ELF-1 (cell line): ENCODE measurements at places on chromosomes 13 and 19.

- peak; percentile 76 for DNase-seq
These were observed 106.8 kb upstream of the SPATA13 start for GRCh38 chr13:24053519-24054251.

DNA sequence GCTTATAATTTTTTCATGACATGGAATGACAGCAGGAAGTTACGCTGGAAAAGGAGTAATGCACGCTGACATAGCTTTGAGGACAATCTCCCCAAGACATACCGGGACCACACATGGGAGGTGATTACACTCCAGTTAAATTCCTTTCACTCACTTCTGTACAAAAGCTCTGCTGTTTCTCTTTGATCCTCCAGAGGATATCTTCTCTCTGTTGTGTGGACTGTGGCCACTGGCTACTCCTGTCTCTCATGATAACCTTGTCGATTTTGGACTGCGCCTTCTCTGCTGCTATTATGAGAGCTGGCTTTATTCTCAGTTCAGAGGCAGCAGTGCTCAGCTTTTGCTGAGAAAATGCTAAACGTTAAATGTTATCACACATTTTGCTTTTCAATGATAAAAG is 464.6 kb downstream of the FGF9 start:
- peak; percentile 39 for DNase-seq

DNA sequence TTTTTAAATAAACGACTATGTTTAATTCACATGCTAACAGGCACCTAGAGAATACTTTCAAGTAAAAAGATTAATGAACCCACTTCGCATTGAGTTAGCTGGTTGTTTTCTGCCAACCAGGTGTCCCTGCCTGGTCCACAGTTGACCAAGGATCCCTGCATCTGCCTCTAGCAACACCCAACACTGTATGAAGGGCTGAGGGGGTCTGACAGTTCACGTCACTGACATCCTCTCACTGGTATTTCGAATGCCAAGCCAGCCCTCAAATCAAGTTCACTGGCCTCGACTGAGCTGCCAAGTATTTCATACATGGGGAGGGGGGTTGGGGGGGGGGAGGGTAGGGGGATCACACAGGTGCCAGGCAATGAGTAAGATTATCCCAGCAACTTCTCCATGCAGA is 25.4 kb downstream of the SLC25A30 start:
- no peak for DNase-seq

DNA sequence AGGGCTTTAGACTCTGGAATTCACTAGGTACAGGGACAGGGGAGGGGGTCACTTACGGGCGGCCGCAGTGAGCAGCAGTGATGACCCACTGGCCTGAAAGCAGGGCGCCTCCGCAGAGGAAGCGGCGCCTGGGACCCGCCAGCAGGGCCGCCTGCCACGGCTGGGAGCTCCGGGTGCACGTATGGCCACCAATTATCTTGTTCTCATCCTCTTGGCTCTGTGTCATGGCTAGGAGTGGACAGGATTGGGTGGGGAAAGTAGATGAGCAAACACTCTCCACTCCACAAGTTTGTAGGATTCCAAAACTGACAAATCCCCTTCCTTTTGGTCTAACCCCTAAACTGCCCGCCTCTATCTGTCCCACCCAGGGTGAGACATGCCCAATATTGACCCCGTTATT is 1.2 kb downstream of the KLK14 start:
- DNase-seq, result no peak

- peak; percentile 21 for DNase-seq
These were observed 30.7 kb downstream of the ZNF793 start for GRCh38 chr19:37537391-37537947.

DNA sequence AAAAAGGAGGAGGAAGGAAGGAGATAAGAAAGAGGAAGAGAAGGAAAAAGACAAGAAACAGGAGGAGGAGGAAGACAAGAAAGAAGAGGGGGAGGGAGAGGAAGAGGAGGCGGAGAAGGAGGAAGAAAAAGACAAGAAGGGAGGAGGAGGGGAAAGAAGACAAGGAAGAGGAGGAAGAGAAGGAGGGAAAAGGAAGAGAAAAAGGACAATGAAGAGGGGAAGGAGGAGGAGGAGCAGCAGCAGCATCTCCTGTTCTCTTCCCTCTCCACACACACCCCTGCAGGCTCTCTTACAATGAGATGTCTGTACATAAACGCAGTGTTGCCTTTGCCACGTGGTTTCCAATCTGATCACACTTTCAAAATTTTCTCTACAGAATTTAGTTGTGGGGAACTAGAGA is 66.6 kb downstream of the RUBCNL start:
- DNase-seq, result no peak

DNA sequence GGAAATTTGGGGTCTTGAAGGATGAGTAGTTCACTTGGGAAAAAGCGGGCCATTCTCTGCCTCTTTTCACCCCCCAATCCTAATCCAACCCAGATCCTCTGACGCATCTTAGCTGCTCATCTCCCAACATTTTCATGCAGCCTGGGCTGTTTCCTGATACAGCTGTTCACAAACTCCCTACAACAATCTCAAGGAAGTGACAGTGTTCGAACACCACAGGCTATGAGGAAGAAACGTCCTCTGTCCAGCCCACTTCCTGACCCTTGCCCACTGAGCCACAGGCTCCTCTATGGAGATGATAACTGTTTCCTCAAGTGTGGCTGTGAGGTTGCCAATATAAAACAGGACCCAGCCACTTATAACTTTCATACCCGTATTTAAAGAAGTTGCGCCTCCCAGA is 16.2 kb downstream of the LMTK3 start:
- no peak for DNase-seq

GRCh38 chr19:371501-372168 is 27.0 kb upstream of the MIER2 start:
- DNase-seq, result no peak

DNA sequence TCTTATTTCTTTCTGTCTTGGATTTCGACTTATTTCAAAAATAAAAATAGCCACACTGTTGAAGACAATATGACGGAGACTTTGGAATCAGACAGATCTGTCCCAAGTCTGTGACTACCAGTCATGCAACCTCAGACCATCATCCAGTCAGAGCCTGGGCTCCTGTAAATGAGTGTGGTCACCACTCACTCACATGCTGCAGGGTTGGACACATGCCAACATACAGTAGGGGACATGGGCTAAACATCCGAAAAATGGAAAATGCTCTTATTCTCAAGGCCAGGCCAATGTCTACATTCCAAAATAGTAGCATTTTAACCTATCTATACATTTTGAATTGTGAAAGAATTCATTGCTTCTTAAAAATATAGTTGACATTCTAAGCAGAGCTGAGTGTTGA is 75.5 kb upstream of the EDNRB start:
- no peak for DNase-seq

DNA sequence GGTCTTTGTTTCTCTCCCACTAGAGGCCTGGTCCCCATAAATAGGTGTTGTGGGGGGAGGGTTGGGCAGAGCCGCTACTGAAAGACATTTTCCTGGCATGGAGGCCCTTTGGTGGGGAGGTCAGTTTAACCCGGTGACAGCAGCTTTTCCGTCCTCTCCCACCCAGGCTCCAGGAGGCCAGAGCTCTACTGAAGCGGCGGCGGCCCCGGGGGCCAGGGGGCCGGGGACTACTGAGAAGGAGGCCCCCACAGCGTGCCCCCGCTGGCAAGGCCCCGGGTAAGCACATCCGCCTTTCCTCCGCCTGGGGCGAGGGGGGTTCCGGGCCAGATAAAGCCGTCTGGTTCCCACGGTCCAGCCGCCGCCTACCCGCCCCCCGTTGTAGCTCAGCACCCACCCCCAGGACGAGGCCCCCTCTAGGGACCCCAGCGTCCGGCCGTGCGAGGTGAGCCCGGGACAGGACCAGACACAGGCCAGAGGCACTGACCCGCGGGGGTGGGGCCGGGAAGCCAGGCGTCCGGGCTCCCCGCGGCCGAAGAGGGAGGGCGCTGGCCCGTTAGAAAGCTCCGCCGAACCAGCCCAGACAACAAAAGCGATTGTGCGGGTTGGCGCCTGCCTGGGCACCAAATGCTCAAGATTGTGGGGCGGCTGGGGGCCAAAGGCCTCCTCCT is 1.1 kb upstream of the LTBP4 start:
- DNase-seq, result no peak

GRCh38 chr19:34044021-34044420 is 128.3 kb upstream of the LSM14A start:
- DNase-seq, result peak; percentile 71

GRCh38 chr19:55224038-55224665 is 4.4 kb downstream of the TMEM86B start:
- no peak for DNase-seq

- peak; percentile 86 for DNase-seq
These were observed 2.2 kb downstream of the ZSCAN22 start for GRCh38 chr19:58328999-58329398.

GRCh38 chr19:5893907-5894703 is 9.5 kb downstream of the NDUFA11 start:
- DNase-seq, result no peak

GRCh38 chr19:37988758-37989635 is 82.0 kb downstream of the SIPA1L3 start:
- peak; percentile 72 for DNase-seq

GRCh38 chr19:33125929-33126388 is 6.0 kb upstream of the WDR88 start:
- peak; percentile 50 for DNase-seq

- DNase-seq, result no peak
These were observed 12.1 kb upstream of the CDC34 start for GRCh38 chr19:519449-519865.

DNA sequence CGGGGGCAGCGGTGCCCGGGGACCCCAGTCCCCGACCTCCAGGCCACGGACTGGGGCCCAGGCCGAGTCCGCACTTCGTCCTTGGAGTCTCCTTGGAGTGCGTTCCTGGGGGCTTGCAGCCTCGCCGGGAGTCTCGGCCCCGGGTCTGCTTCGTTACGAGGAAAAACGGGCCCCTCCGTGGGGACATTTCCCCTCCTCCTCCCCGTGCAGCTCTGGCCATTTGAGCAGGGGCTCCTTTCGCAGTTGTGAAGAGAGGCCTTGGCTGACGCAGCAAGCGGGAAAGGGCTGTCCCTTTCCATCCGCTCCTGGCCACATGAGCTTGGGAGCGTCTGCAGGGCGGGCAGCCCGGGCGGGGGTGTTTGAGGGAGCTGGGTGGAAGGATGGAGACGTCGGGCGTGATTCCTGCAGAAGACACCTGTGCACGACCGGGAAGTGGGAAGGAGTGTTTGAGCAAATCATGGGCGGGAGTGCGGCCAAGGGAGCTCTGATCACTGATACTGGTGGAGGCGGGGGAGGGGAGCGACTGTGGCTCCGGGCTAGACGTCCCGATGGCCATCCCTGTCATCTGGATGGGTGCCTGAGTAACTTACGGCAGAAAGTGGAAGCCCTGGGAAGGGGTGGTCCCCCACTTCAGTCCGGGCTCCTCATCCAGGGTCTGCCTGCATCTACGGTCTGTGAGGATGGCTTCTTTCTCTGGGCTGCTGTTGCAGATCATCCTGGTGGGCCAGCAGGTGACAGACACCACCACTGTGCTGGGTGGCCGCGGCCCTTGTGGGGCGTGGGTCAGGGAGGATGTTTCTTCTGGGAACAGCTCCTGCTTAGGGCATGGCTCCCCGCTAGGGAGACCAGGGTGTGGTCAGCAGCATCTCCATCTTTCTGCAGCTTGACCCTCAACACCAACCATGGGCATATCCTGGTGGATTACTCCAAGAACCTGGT is 736 bp downstream of the GPI start:
- peak; percentile 36 for DNase-seq

- no peak for DNase-seq
These were observed 402.9 kb downstream of the HS6ST3 start for GRCh38 chr13:96492766-96493165.

GRCh38 chr13:111117961-111118360 is 2.9 kb downstream of the ARHGEF7 start:
- DNase-seq, result no peak

DNA sequence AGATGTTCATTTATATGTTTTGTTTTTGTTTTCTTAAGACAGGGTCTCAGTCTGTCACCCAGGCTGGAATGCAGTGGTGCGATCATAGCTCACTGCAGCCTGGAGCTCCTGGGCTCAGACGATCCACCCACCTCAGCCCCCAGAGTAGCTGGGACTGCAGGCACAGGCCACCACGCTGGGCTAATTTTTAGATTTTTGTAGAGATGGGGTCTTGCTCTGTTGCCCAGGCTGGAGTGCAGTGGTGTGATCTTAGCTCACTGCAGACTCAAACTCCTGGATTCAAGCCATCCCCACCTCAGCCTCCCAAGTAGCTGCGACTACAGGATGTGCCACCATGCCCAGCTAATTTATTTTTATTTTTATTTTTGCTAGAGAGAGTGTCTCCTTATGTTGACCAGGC is 45.7 kb downstream of the NFIC start:
- DNase-seq, result no peak

DNA sequence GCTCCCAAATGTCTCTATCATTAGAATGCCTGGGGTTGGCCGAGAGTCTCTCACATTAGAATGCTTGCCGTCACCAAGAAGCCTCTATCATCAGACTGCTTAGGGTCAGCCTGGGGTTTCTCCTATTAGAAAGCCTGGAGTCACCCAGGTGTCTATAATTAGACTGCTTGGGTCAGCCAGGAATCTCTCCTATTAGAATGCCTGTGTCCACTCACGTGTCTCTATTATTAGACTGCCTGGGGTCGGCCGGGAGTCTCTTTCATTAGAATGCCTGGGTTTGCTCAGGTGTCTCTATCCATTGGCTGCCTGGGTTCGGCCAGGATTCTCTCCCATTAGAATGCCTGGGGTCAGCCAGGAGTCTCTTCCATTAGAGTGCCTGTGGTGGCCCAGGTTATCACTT is 1453.1 kb downstream of the UQCRFS1 start:
- DNase-seq, result no peak

GRCh38 chr13:21837841-21838551 is 167.1 kb downstream of the FGF9 start:
- no peak for DNase-seq

DNA sequence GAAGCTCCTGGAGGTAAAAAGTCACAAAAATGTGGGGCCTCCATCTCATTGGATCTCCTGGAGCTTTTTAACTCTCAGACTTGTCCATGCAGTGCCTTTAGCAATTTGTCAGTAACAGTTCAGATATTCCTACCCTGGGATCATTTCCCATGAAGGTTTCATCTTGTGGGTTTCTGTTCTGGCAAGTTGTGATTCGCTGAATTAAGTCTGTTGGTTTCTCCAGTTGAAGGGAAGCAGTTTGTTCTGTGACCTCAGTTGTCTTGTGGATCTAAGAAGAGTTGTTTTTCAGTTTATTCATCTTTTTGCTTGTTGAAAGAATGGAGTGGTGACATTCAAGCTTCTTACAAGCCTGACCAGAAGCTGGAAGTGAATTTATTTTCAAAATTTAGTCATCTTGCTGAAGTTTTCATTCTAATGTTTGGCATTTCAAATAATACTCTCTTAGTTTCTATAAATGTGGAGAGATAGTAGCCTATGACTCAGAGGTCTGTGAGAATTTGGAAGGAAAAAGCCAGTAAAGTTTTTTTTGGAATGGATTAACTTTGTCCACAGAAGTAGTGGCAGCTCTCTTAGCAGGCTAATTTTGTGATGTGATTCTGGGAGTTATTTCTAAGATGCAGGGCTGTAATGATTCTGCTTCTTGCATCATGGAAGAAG is 120.1 kb upstream of the CSNK1A1L start:
- DNase-seq, result no peak
